Adrenal gland (tissue), 19 donors: ENCODE measurements at places on chromosomes 5 and 9. TPM values are rescaled to one million over a fixed set of nuclear protein-coding genes. Genes with fewer than 3 reads are reported as not detected.
A peak's percentile ranks its signal among the peaks of the same experiment; 100 is the strongest.

GPR150 gene
- total RNA-seq = 0.18 TPM

IL33 gene
- 23.7 TPM for total RNA-seq

AQP3 gene
- total RNA-seq = 1.2 TPM

TSSK1B gene
- 0.17 TPM for total RNA-seq

ARAP3 gene
- total RNA-seq = 16.1 TPM

GRCh38 chr9:136935651-136936050 is 8.9 kb downstream of the FBXW5 start:
- H3K36me3 ChIP-seq = peaks cover 17% of the 10 kb centered on the region
- H3K27ac ChIP-seq = no peak overlapping the region
- peaks cover 4% of the 10 kb centered on the region for H3K4me1 ChIP-seq

DNA sequence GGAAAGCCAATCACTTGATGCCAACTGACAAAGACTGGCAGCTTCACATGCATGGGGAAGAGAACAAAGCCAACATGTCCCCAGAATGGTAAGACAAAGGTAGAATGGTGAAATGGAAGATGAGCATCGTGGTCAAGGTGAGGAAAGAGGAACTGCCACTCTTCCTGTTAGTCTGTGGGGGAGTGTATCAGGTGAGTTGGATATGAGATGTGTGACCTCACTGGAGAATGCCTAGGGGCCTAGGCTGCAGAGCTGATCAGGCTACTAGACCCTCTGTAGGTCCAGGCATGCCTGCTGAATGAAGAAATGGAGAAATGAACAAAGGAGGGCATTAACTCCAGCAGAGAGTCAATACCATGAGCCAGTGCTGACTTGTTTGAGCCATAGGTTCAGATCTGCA is 112.4 kb upstream of the SLC1A3 start:
- no peak overlapping the region for H3K4me3 ChIP-seq
- H3K27me3 ChIP-seq = no peaks in the 10 kb centered on the region
- H3K27ac ChIP-seq = no peak overlapping the region
- H3K4me1 ChIP-seq = no peaks in the 10 kb centered on the region

DNA sequence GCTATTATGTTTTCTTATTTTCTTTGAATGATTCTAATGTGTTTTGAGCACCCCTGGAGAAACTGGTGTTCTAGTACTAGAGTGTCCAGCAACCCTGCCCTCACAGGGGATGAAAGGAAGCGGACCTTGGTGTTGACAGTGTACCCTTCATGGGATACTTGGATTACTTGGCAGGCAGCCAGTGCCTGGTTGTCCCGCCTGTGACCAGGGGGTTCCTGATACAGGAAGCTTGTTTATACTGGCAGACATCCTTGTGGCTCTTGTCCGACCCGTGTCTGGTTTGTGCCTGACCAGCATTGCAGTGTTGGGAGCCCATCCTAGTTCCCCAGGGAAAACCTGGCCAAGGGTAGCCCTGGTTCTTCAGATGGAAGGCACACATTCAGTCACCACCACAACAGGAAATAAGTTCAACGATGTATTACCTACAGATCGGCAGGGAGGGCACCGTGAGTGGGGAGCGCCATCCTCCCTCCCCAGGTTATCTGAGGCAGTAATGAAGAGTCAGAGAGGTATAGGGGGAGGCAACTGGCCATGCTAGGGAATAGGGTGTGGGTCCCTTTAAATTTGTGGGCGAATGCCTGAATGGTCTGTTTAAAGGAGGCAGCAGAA is 47.3 kb downstream of the CACNA1B start:
- no peaks in the 10 kb centered on the region for H3K4me1 ChIP-seq
- H3K27ac ChIP-seq = no peak overlapping the region
- no peak overlapping the region for H3K4me3 ChIP-seq
- DNase-seq = no peak
- H3K36me3 ChIP-seq = no peaks in the 10 kb centered on the region

GRCh38 chr5:74173241-74173640 is 467.3 kb downstream of the ENC1 start:
- no peaks in the 10 kb centered on the region for H3K27me3 ChIP-seq
- H3K4me1 ChIP-seq = no peaks in the 10 kb centered on the region
- H3K36me3 ChIP-seq = no peaks in the 10 kb centered on the region
- H3K4me3 ChIP-seq = no peak overlapping the region

- no peaks in the 10 kb centered on the region for H3K27me3 ChIP-seq
- no peak overlapping the region for H3K4me3 ChIP-seq
- no peak for DNase-seq
- no peaks in the 10 kb centered on the region for H3K36me3 ChIP-seq
Observed at GRCh38 chr5:147407094-147407681, 102.7 kb downstream of the DPYSL3 start.

GRCh38 chr9:74555565-74555964 is 58.4 kb downstream of the RORB start:
- no peak for DNase-seq
- no peaks in the 10 kb centered on the region for H3K36me3 ChIP-seq
- no peak overlapping the region for H3K27ac ChIP-seq
- no peaks in the 10 kb centered on the region for H3K27me3 ChIP-seq

DNA sequence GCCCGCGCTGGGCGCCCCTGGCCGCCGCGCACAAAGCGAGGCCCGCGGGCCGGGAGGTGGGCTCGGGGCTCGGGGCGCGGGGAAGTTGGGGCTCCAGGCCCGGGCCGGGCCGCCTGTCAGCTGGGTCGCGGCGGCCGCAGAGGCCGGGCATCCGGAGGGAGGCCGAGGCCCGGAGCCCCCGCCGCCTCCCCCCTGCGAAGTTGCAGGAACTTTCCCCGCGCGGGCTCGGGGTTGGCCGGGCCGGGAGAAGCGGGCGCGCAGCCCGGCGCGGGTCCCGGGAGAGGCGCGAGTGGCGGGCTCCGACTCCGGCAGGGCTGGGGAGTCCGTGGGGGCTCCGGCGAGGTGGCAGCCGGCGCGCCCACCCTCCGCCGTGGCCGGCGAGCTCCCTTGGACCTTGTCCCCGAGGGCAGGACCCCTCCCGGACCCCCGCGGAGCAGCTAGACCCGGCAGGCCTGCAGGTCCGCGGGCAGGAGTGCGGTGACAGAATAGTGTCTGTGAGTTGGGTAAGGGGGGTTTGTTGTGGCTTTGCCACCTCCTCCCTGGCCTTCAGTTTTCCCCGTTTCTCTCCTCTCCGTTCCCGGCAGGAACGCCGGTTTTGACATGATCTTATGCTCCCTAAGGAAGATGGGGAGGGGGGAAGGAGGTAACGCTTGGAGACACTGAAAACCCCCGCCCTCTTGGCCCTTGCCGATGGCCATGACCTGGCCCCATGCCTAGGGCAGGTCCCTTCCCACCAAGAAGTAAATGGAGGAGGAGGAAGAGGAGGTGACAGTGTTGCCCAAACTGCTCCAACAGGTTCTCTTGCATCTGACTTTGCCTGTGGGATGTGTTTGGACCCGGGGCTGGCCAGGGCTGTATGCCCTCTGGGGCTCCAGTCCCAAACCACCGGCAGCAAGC is 942 bp downstream of the PHF2 start:
- no peaks in the 10 kb centered on the region for H3K36me3 ChIP-seq
- no peaks in the 10 kb centered on the region for H3K27me3 ChIP-seq
- peaks cover 22% of the 10 kb centered on the region for H3K4me1 ChIP-seq
- peak overlapping the region; percentile 41 for H3K4me3 ChIP-seq
- DNase-seq = peak; percentile 46
- no peak overlapping the region for H3K27ac ChIP-seq

DNA sequence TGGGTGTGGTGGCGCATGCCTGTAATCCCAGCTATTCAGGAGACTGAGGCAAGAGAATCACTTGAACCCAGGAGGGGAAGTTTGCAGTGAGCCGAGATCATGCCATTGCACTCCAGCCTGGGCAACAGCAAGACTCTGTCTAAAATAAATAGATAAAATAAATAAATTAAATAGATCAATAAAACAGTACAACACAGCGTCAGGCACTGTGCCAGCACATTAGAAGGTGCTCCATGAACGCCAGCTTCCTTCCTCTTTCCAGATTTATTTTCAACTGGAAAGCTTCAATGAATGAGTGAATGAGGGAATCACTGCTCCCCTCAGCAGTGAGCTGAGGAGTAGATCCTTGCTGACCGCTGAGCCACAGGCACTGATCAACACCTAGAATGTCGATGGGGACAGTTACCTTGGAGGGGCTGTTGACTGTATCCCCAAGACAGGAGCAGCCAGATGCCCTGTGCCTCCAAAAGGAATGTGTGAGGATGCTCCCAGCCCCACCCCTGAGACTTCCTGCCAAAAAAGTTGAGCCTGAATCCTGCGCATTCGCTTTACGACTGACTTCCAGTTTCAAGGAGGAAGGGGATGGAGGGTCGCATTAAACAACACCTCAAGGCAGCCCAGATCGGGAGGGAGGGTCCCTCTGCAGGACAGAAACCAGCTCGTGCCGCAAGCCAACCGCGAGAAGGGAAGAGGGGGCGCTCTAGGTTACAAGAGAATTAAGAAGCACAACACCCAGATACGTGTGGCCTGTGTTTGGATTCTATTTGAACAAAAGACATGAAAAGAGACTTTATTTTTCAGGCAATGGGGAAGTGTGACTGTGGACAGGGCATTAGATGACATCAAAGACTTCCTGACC is 54.0 kb upstream of the CNOT6 start:
- H3K27me3 ChIP-seq = no peaks in the 10 kb centered on the region
- H3K36me3 ChIP-seq = no peaks in the 10 kb centered on the region
- no peak overlapping the region for H3K27ac ChIP-seq
- no peak overlapping the region for H3K4me3 ChIP-seq

GRCh38 chr5:89498699-89499098 is 615.7 kb upstream of the MEF2C start:
- no peaks in the 10 kb centered on the region for H3K36me3 ChIP-seq
- no peak for DNase-seq
- H3K4me1 ChIP-seq = no peaks in the 10 kb centered on the region

DNA sequence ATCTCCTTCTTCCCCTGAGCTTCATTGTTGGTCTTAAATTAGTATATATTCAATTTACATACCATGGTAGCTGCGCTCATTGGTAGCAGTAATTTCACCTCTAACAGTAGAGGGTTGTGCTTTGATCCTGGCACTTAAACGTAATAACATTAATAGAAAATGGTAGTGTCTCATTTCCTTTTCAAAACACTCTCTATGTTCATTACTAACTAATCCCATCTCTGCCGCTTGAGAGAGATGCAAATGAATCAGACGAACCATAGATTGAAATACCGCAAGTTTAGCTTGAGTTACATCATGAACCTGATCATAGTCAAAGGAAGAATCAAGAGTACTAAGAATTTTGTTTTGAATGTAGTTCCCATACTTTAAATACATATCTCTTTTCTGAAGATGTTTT is 2.2 kb downstream of the THBS4 start:
- DNase-seq = no peak
- no peaks in the 10 kb centered on the region for H3K36me3 ChIP-seq
- H3K27ac ChIP-seq = no peak overlapping the region
- H3K4me3 ChIP-seq = no peak overlapping the region
